ENCODE measurements at places on chromosomes 3 and 15.

DNA sequence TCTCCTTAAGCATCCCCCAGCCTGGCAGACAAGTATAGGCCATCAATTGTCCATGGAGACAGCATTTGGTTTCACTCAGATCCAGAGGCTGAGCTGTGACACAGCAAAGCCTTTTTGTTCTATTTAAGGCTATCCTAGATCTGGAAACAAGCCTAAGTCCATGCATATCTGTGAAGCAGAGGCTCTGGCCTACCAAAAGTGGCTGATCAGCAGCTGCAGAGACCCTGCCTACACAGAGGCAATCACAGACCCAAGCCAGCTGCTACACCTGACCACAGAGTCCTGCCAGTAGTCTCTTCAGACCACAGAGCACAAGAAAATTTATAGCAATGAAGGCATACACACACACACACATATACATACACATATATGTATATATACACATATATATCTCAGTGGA lies 501.7 kb upstream of the ARPP21 start:
- no peak for DNase-seq

GRCh38 chr3:196659901-196660351 lies 20.4 kb downstream of the NRROS start:
- no peak for DNase-seq

DNA sequence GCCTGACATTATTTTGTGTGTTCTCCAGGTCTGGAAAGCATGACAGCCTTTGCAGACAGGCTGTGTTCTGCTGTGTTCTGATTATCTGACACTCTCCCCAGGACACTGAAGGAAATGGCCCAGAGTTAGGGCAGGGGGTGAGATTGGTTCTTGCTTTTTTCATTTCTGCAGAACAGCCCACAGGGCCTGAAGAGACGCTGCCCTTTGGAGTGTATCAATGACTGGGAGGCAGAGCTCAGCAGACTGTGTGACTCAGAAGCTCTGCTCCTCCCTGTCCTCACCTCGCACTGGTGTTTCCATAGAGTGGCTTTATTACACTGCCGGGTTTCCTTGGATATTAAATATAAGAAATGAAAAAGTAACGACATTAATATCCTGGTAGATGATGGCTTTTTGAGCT lies 523.6 kb downstream of the NTRK3 start:
- DNase-seq = no peak

- DNase-seq = peak; percentile 70
These were observed at the start of gene GRM2 for GRCh38 chr3:51706788-51707731. GRM2 (plus strand) TSS chr3:51707068; CDS start chr3:51708984, 1,916 bp downstream.

DNA sequence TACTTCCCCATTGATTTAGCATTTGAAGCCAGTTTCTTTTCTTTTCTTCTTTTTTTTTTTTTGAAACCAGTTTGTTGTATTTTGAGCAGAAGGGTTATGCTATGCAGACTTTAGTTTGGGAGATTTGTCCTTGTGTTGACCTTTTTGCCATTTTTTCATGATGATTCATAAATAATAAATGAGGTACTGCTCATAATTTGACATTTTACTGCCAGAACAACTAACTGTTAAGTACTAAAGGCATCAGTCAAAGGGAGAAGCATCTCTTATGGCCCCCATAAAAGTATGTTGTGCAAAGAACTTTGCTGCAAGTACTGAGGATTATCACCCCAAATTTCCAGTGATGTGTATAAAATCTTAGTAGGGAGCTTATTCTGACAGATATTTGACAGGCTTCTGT lies 1.7 kb upstream of the GPR87 start:
- DNase-seq = peak; percentile 24

- DNase-seq = no peak
These were observed 79.5 kb upstream of the PEX5L start for GRCh38 chr3:180116203-180116602.

Measured in fibroblast of gingiva (primary cell).